Bladder microvascular endothelial cell (primary cell): ENCODE measurements at places on chromosomes 5 and 9. TPM values are rescaled to one million over a fixed set of nuclear protein-coding genes. Genes with fewer than 3 reads are reported as not detected.

Gene KLHL3
- total RNA-seq, result 3.1 and 19.3 TPM in 2 replicates

Gene TAF11L7
- total RNA-seq, result not detected in 2 replicates

Gene TRIM14
- total RNA-seq, result 1.8 and 2.8 TPM in 2 replicates

Gene PRDM9
- not detected in 2 replicates for total RNA-seq

Gene STOML2
- 116 and 143 TPM in 2 replicates for total RNA-seq

Gene MOCS2
- total RNA-seq, result 14.2 and 18.6 TPM in 2 replicates

Gene GABRG2
- not detected in 2 replicates for total RNA-seq

Gene TENT4A
- 8.7 and 15.2 TPM in 2 replicates for total RNA-seq

Gene SLC25A2
- 0.16 and 0.44 TPM in 2 replicates for total RNA-seq

Gene POU5F2
- 0.49 and 1.9 TPM in 2 replicates for total RNA-seq

Gene GPR150
- total RNA-seq, result 0.06 TPM in 1 of 2 replicates, not detected in the other

Gene DMRT3
- total RNA-seq, result not detected in 2 replicates

Gene CCNO
- 0.06 and 0.16 TPM in 2 replicates for total RNA-seq

Gene PHF24
- total RNA-seq, result not detected in 2 replicates

Gene UBLCP1
- total RNA-seq, result 6.8 and 12.1 TPM in 2 replicates

Gene PDE8B
- total RNA-seq, result not detected in 2 replicates

Gene LCN12
- 0.19 TPM in 1 of 2 replicates, not detected in the other for total RNA-seq

Gene SGCD
- under 0.01 and 0.38 TPM in 2 replicates for total RNA-seq

Gene MSX2
- total RNA-seq, result 0.06 TPM in 1 of 2 replicates, not detected in the other

Gene PANK3
- 26.2 and 68.0 TPM in 2 replicates for total RNA-seq

Gene ADAMTSL1
- 11.5 and 19.6 TPM in 2 replicates for total RNA-seq

Gene MARCOL
- total RNA-seq, result not detected in 2 replicates

Gene TAF11L12
- not detected in 2 replicates for total RNA-seq

Gene DIPK1B
- total RNA-seq, result 109 and 161 TPM in 2 replicates

Gene C9orf50
- under 0.01 TPM in 1 of 2 replicates, not detected in the other for total RNA-seq

Gene LEAP2
- total RNA-seq, result under 0.01 and 0.38 TPM in 2 replicates

Gene RELL2
- total RNA-seq, result 3.1 and 5.6 TPM in 2 replicates

Gene GPX3
- total RNA-seq, result 7.3 and 14.5 TPM in 2 replicates

Gene ZFR
- 38.0 and 80.2 TPM in 2 replicates for total RNA-seq

Gene GLIPR2
- 4.9 and 44.4 TPM in 2 replicates for total RNA-seq

Gene ARL14EPL
- not detected in 2 replicates for total RNA-seq

Gene ZNG1E
- 21.5 and 47.8 TPM in 2 replicates for total RNA-seq

Gene PCDHGB3
- 1.5 and 8.4 TPM in 2 replicates for total RNA-seq

Gene AMBP
- not detected in 2 replicates for total RNA-seq

Gene IER5L
- 8.3 and 13.1 TPM in 2 replicates for total RNA-seq

Gene CCDC69
- 5.1 and 7.1 TPM in 2 replicates for total RNA-seq

Gene ZNF454
- total RNA-seq, result 0.49 and 0.69 TPM in 2 replicates

Gene CCL28
- 0.81 and 2.0 TPM in 2 replicates for total RNA-seq

Gene GLDC
- total RNA-seq, result 0.81 and 4.3 TPM in 2 replicates

Gene NUTM2F
- not detected in 2 replicates for total RNA-seq

Gene CDK5RAP2
- 17.8 and 38.7 TPM in 2 replicates for total RNA-seq

Gene PCDHAC2
- 0.19 and 0.32 TPM in 2 replicates for total RNA-seq

Gene PAPPA
- total RNA-seq, result 0.32 and 2.1 TPM in 2 replicates

Gene GHR
- total RNA-seq, result 0.97 and 9.4 TPM in 2 replicates

Gene TMEM174
- not detected in 2 replicates for total RNA-seq

Gene GMCL2
- not detected in 2 replicates for total RNA-seq
